DMS79 treated with DMSO at 0.1 percent for 48 hours (cell line): ENCODE measurements at places on chromosomes 1 and 21.

- DNase-seq, result no peak
Observed at GRCh38 chr1:166350490-166350889, 183.7 kb upstream of the FAM78B start.

GRCh38 chr1:106603616-106604015 is 452.9 kb upstream of the PRMT6 start:
- DNase-seq, result no peak

GRCh38 chr1:4973341-4973740 is 318.9 kb downstream of the AJAP1 start:
- DNase-seq, result no peak

DNA sequence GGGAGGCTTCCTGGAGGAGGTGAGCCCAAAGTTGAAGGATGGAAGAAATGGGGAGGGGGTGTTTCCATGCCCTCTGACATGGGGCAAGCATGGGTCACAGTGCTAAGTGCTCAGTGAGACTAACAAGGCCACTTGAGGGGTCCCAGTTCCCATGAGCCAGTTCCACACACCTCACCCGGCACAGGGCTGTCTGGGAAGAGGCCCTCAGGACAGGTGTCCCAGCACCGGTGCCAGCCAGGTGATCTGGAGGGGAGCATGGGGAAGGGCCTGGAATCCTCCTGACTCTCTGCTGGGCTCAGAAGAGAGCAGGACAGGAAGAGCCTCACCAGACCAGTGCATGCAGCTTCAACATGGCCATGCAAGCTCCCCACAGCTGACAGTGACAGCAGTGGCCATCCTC is 294.7 kb upstream of the VAMP3 start:
- DNase-seq, result no peak

DNA sequence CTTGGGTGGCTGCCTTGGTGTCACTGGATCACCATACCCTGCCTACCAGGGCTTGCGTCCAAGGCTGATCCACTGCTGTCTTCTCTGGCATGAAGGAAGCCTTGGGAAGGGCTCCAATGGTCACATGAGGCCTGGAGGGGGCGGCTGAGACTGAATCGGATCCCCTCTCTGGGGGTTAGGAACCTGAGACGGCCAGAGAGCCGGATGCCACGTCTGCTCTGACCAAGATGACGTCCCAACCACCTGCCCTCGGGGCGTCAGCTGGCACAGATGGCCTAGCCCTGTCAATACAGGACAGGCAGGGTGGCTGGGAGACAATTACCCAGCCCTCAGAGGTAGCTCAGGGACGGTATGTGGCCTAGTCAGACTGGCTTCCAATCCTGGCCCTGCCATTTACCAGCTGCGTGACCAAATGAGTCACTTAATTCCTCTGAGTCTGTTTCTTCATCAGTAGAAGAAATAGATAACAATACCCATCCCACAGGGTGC is 5.4 kb downstream of the TRIM62 start:
- no peak for DNase-seq

GRCh38 chr1:3393987-3394920 is 60.2 kb upstream of the ARHGEF16 start:
- DNase-seq, result no peak

DNA sequence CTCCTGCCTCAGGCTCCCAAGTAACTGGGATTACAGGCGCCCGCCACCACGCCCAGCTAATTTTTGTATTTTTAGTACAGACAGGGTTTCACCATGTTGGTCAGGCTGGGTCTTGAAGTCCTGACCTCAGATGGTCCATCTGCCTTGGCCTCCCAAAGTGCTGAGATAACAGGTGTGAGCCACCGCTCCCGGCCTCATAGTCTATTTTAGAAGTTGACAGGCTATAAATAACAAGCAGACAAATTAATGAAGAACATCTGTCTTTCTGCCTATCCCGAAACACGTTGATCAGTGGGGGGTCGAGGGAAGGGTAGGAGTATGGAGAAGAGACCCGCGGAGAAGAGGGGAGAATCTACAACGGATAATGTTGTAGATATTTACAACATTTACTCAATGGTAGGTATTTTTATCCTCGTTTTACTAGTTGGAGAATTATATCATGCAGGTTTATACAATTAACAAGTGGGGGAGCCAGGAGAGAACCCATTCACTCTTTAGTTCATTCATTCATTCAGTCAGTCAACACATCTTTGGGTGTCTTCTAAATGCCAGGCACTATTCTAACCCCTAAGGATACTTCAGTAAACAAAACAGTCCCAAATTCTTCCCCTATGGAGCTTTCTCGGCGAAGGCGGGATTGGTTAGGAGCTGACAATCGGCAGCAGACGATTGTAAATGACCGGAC is 497 bp upstream of the IFNAR2 start:
- DNase-seq, result no peak

DNA sequence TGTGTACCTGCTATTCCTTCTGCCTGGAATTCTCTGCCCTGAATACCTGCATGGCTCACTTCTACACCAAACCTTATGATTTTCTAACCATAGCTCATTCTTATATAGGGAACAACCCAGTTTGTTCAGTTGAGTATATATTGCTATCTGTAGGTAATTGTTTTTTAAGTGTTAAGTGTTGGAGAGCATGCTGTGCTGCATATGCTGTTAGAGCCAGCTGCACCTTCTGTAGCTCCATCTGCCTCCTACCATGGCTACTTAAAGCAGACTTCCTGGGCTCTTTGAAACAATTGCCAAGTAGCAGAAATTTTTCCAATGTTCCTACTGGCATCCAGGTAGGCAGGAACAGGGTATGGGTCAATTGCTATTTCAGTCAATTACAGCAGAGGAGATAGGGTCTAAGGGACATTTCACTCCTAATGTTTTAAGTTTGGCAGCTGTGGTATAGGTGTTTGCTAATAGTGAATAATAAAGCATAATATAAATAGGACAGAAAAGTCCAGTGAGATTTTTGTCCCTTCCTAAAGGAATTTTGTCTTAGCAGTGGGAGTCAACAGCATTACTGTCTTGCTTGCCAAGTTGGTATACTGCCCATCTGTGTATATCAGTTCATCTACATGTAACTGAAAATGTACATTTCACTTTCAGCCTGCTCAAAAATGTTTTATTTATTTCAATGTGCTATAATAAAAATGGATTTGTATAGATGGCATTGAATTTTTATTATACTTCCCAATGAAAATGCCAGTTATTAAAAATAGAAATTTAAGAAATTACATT is 34.0 kb upstream of the C1orf115 start:
- DNase-seq, result no peak

DNA sequence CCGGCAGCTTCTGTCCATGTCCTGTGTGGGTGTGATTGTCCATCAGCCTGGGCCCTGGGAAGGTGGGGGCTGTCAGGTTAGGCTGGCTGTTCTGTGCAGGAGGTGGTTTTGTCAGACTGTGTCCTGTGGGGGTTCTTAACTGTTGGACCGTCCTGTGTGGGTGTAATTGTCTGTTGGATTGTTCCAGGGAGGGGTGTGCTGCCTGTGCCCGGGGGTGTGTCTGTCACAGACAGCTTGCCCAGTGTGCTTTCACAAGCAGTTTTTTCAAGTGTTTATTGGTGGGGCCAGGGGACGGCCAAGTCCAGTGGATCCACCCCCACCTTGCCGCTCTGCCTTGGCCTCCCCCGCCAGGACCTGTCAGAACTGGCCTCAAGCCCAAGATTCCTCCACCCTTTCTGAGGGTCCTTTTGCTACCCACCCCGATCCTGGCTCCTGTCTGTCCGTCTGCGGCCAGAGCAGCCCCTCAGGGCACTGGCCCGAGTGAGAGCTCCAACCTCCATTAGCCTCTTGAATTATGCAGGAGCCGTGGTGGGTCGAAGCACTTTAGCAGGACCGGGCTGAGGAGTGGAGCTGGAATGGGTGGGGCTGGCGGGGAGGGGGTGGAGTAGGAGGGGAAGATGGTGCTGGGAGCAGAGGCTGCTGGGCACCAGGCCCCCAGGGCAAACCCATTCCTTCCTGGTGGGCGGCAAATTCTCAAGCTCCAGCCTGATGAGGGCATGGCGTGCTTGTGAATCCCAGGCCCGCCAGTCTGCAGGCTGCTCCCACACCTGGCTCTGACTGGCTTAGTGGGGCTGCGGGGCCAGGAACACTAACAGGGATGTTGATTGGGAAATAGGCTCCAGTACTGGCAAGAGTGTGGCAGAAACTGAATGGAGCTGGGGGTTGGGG is 47.2 kb downstream of the PTPRF start:
- no peak for DNase-seq

DNA sequence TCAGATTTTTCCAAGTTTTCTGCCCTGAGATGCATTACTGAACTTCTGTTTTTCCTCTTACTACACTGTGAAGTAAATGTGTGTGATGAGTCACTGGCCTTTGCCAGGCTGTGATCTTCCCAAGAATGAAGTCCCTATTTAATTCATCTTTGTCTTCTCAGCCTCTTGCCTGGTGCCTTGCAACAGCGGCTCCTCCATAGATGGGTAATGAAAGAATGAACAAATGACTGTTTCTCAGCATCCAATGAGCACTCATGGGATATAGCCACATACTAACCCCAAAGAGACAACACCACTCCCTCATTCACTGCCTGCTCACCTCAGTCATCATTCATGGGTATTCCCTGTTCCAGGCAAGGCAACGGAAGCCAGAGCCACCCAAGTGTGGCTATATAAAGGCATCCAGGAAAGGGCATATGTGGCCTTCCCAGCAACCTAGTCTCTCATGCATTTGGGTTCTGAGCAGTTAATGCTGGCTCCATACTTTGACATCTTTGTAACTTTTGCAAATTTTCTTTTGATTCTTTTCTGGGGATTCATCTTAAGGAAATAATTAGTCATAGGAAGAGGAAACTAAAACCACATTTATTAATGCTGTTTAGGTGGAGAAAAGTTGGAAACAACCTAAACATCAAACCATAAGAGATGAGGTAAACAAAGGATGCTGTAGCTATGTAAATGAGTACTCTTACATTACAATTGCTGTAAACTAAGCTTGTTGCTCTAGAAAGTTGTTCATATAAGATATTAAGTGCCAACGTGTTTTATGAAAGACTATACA is 71.9 kb downstream of the HIVEP3 start:
- DNase-seq, result no peak

DNA sequence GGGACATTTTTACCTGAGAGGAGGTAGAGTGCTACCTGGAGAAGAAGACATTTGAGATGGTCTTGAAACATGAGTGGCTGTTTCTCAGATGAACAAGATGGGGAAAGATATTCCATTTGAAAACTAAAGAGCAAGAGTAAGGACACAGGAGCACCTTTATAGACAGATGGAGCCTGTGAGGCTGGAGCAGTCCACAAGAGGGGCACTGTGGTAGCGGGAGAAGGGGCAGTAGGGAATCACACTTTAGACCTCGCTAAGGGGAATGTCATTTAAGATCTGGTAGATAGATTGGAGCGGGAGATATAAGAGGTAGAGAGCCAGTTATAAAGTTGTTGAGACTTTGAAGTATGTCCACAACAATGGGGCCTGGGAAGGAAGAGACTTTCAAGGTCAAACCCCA is 23.4 kb downstream of the DYNLT5 start:
- DNase-seq, result no peak

- DNase-seq, result no peak
Observed at GRCh38 chr1:62989497-62989896, 205.6 kb downstream of the ATG4C start.

DNA sequence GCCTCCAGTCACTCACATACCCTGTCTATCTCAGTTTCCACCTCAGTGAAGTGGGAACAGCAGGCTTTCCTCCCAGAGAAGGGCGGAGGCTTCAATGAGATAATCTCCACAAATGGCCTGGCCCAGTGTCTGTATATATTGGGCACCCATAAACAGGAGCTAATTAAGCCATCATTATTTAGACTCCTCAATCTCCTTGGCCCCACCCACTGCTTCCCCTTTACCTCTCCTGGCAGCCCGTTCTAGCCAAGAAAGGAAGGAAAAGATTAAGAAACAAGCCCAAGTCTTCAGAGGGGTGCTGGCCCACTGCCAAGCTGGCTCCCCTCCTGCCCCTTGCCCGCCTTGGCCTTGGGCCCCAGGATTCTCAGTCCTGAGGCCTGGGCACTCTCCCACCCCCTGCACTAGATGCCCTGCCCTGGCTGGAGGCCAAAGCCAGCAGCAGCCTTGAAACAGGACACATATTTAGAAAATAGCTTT is 15.9 kb upstream of the EPB41 start:
- DNase-seq, result peak; percentile 17

GRCh38 chr1:100404821-100405220 is 52.5 kb downstream of the CDC14A start:
- no peak for DNase-seq

- DNase-seq, result no peak
Observed at GRCh38 chr1:94852788-94853187, 32.6 kb downstream of the SLC44A3 start.

DNA sequence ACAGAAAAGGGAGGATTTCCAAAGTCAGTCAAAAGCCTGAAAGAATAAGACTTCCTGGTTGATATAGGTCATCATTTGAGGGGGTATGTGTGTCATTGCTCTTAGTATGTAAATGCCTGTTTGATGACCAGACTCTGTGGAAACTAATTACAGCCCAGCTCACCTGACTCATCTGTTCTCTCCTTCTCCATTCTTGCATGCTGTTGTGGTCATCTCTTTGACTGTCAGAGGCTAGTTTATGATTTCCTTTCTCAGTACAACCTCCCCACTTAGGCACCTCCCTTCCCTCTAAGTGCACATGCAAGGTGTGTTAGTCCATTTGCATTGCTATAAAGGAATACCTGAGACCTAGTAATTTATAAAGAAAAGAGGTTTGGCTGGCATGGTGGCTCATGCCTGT is 2.4 kb upstream of the C1orf116 start:
- no peak for DNase-seq

- DNase-seq, result no peak
Observed at GRCh38 chr21:43728154-43728466, 9.2 kb downstream of the PDXK start.

DNA sequence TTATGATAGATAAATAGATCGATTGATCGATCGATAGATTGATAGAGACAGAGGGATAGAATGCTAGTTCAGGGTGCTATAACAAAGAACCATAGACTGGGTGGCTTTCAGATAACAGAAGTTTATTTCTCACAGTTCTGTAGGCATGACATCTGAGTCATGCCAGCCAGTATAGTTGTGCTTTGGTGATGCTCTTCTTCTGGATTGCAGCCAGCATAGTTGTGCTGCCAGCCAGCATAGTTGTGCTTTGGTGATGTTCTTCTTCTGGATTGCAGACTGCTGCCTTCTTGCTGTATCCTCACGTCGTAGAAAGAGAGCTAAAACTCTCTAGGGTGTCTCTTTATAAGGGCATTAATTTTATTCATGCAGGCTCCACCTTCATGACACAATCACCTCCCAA is 860.8 kb downstream of the BRINP3 start:
- DNase-seq, result no peak

GRCh38 chr1:14767075-14767474 is 168.6 kb downstream of the KAZN start:
- DNase-seq, result no peak

- no peak for DNase-seq
Observed at GRCh38 chr1:240320659-240321058, 229.0 kb downstream of the FMN2 start.

GRCh38 chr1:165933446-165934170 is 106.2 kb downstream of the UCK2 start:
- no peak for DNase-seq

DNA sequence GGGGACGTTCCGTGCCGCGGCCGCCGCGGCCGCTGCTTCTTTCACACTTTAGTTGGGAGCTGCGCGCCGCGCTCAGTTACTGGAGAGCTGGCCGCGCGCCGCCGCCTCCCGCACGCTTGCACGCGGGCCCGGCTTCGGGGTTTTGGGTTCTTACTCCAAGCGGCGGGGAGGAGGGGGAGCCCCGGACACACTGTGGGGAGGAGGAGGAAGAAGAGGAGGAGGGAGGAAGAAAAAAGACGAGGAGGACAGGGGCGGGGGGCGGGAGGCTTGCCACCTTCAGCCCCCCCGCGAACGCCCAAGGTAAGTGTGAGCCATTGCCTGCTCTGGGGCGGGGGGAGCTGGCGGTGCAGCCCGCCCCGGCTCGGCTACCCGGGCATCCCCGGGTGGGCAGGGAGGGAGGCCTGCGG is 243 bp downstream of the C1orf21 start:
- DNase-seq, result no peak

GRCh38 chr1:205441318-205441633 is 14.6 kb downstream of the BLACAT1 start:
- DNase-seq, result no peak
